ENCODE measurements at places on chromosomes 5 and 9.

DNA sequence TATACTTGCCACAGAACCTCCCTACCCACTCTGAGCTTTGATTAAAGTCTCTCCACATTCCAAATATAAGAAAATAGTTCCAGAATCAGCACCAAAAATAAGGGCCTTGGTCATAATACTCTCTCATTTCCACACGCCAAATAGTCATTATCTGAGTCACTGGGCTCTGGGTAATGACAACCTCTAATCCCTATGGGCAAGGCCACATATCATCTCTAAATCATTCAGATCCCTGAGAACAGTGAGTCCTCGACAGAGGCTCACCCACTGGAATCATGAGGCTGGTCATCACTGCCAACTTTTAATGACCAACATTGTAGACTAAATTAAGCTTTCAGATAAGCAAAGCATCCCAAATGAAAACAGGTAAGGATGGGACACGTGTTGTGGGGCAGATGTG is 28.1 kb downstream of the FAM114A2 start:
- DNase-seq = no peak

DNA sequence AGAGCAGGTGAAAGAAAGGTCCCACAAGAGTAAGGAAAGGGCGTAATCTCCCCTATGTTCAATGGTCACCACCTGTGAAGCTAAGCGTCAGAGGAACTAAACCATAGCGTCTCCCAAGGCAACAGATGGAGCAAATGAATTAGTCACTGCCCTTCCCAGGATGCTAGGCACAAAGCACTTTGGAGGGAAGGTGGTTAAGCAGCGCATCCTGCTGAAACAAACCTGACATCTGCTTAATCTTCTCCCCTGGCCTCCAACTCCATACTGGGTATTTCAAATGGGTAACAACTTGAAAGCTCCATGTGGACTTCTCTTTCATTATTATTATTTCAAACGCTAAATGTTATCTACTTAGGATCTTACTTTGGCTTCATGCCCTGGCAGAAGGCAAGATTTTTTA is 227.3 kb downstream of the MLLT3 start:
- no peak for DNase-seq

DNA sequence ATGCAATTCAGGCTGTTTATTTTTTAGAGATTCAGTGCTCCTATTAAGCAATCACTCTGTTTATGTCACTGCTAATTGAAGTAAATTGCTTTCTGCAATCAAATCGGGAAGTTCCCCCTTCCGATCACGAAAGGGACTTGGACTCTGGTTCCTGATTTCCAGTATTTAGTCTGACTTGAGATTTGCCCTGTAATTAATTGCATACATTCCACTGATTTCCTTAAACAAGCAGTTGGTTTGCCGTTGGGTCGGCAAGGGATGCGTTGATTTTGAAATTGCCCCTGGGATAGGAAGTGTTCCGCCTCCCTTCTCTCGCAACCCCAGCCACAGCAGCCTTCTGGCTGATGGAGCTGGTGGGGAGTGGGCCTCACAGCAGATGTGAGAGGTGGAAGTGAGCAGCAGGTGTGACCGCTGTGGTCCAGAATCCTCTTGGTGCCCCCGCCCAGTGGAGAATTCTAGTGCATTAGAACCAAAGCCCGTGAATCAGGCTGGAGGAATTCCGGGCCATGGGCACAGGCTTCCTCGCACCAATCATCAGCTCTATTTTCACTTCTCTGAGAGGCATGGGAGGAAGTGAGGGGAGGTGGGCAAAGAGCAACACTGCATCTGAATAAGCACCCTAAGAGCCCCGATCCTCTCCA is 102.5 kb downstream of the SPRY4 start:
- no peak for DNase-seq

DNA sequence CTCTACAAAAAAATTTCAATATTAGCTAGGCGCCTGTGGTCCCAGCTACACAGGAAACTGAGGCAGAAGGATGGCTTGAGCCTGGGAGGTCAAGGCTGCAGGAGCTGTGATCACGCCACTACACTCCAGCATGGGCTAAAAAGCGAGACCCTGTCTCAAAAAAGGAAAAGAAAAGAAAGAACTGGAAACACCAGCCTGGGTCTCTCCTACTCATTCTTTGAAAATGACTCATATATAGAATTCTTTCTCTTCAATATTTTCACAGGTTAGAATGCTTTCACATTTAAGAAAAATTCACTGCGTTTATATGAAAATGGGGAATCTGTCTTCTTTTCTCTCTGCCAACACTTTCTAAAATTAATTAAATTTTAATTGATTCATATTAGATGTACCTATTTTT is 115.6 kb downstream of the TRPM6 start:
- DNase-seq = no peak

DNA sequence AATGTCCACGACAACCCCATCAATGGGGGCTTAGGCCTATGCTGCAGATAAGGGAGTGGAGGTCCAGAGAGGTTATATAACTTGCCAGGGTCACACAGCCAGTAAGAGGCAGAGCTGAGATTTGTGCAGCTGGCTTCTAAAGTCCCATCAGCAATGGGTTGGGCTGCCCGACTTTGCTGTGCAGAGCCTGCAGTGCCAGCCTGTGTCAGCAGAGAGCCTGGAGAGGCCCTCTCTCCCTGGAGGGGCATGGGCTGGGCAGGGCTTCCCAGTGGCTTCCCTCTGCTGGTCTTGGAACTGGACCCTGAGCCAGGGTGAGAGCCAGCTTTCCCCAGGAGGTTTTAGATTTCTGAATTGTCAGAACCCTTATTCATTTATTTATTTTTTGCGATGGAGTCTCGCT is 77.2 kb upstream of the RAPGEF1 start:
- DNase-seq = no peak

GRCh38 chr9:82567953-82568352 is 495.0 kb downstream of the RASEF start:
- no peak for DNase-seq

DNA sequence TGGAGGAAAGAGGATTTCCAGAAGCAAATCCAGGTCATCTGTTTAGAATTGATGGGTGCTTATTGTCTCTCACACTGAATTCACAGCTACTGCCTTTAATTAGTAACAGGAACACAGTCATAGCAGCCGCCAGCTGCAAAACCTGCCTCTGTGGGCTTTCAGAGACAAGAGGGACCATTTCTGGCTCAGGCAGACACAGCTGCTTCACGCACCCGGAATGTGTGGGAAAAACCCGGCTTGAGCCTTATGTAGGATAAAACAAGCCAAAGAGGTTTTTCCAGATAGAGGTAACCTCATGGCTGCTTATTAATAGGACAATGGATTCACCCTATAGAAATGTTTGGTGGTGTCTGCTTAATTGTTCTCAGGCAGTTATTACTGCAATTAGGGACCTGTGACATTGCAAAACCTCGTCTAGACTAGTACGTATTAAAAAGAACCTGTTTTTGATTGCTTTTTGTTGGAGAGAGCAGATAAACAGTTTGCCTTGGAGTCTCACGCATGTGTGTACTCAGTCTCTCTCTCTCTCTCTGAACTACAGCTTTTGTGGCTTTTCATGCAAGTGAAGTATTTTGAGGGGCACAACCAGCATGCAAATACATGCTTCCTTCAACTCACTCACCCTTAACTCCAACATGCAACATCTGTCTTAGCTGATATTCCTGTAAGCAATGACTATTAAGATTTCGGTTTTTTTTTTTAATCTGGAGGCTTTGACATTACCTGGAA is 302.7 kb downstream of the PLK2 start:
- peak; percentile 34 for DNase-seq

All from body of pancreas (tissue), 4 donors.